ENCODE measurements at places on chromosomes 1 and 21. TPM values are rescaled to one million over a fixed set of nuclear protein-coding genes. Genes with fewer than 3 reads are reported as not detected.

The CREG1 gene
- 78.5 TPM for total RNA-seq

The KIF17 gene
- total RNA-seq = 6.0 TPM

The GCSAML gene
- total RNA-seq = 0.05 TPM

The GPR153 gene
- total RNA-seq = 10.6 TPM

The CD48 gene
- total RNA-seq = 2.0 TPM

The AMY2A gene
- total RNA-seq = not detected

The PKP1 gene
- 0.16 TPM for total RNA-seq

The OLFML2B gene
- 4.2 TPM for total RNA-seq

The CAPN8 gene
- not detected for total RNA-seq

The FAM72B gene
- 0.43 TPM for total RNA-seq

The U2AF1 gene
- 13.8 TPM for total RNA-seq

The DMBX1 gene
- total RNA-seq = not detected

The INAVA gene
- total RNA-seq = not detected

The THRAP3 gene
- total RNA-seq = 60.1 TPM

The C1orf115 gene
- total RNA-seq = 22.4 TPM

The DEPDC1 gene
- 0.43 TPM for total RNA-seq

The RAB7B gene
- total RNA-seq = 1.6 TPM

GRCh38 chr1:40896482-40896881 is 34.3 kb upstream of the CITED4 start:
- no peak for DNase-seq

DNA sequence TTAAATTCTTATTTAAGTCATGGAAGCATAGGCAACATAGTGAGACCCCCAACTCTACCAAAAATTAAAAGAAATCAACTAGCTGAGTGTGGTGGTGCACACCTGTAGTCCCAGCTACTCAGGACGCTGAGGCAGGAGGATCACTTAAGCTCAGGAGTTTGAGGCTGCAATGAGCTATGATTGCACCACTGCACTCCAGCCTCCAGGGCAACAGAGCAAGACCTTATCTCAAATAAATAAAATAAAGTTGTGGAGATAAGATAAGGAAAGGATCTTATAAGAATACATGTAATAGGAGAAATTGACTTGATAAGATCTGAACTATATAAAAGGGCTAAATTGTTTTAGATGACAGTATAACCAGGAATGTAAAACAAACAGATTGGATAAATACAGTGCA is 2.3 kb upstream of the BATF3 start:
- DNase-seq = no peak

DNA sequence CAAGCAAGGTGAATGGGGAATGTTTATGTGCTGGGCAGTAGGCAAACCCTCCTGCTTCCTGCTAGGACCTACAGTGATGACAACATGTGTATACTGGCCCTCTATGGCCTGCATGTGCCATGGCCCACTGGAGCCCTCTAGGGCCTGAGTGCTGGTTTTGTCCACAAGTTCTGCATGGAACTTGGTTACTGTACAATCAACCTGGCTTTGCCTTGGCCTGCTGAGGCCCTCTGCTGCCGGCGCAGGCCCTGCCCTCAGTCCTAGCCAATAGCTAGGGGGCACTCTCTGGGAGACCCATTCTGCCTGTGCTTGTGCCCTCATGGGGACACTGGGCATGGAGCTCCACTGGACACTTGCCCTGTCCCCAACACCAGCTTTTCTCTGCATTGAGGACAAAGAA is 138.6 kb upstream of the NGF start:
- no peak for DNase-seq

DNA sequence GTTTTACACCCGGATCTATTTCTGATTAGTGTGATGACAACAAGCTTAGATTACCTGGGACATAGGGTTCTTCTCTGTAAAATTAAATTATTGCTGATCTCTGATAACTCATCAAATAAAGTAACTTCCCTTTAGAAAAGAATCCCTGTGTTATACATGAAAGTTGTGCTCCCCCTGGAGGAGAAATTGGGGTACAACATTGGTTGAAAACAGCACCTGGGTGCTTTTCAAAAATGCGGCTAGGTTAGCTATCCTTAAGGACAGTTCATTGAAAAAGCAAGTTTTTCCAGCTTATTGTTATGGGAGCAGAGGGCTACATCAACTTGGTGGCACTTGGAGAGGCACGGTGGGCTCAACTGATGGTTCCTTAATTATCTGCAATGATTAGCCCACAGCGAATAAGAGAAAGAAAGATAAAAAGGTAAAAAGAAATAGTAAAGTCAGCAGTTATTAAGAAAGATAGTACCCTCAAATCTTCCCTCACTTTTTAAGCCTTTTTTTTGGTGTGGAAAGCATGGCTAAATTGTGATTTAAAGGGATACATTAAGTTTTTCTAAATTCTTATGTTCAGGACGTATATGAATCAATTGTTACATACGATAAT is 97.8 kb downstream of the FMN2 start:
- DNase-seq = no peak

DNA sequence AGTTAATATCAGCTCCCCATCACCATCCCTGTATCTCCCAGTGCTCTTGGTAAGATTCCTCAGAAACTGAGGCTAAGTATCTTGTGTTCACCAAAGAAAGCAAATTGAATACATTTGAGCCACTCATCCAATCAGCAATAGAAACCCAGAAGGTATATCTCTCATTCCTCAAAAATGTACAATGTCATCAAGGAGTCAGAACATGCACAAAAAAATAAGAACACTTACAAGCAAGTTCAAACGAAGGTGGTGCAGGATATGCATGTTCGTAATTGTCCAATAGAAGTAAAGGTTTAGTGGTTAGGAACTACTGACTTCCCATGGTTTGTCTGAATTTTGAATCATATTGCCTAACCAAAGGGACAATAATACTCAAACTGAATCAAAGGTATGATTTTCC is 24.3 kb downstream of the RXRG start:
- no peak for DNase-seq

- DNase-seq = no peak
These were observed 11.8 kb upstream of the KIAA0040 start for GRCh38 chr1:175204330-175204729.

- DNase-seq = no peak
These were observed 10.5 kb downstream of the MTX1 start for GRCh38 chr1:155218854-155219591.

DNA sequence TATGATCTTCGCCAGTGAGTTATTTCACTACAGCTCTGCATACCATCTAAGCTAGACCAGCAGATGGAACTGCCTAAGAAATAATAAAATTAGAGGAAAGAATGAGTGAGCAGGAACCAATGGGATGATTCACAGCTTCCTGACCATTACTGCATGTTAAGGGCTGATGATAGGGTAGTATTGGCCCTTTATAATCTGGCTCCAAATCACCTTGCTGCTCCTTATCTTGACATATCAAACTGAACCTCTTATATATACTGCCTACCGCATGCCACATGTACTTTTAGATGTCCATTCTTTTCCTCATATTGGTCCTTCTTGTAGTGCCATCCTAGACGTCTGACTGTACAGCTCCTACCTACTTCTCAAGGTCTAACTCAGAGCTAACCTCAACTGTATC is 524.4 kb downstream of the DPYD start:
- no peak for DNase-seq

- DNase-seq = no peak
These were observed 852 bp downstream of the FAAH start for GRCh38 chr1:46394872-46395465.

GRCh38 chr21:46410516-46410915 is 48.2 kb upstream of the DIP2A start:
- DNase-seq = no peak

DNA sequence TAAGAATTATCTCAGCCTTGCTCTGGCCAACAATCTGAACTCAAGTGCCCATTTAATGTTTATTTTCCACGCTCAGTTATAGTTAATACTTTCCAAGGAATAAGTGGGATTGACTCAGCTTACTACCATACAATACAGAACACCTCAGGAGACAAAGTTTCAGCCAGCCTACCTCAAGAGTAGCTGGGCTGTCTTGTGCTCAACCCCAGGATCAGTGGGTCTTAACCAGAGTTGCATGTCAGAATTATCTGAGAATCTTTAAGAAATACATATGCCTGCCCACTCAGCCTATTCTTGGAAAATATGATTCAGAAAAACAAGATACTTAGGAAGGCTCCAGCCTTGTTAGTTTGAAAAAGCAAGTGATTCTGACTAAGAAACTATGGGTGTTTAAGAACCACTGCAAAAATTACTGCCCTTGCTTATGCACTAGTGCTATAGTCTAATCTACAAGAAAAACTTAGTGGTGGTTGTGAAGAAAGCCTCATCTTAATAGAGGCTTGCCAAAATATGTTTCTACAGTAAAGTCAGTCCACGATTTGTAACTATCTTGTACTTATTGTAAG is 20.4 kb downstream of the CDC7 start:
- DNase-seq = no peak

GRCh38 chr1:7993593-7994479 is 32.3 kb downstream of the ERRFI1 start:
- no peak for DNase-seq

- no peak for DNase-seq
These were observed 111.7 kb downstream of the GLUL start for GRCh38 chr1:182279724-182280503.

- no peak for DNase-seq
These were observed 80.5 kb upstream of the RALGPS2 start for GRCh38 chr1:178644308-178645120.

- DNase-seq = no peak
These were observed 20.1 kb upstream of the S100A10 start for GRCh38 chr1:152013664-152014237.

Data from Right ventricle myocardium inferior (tissue), 1 donor.